ENCODE measurements at places on chromosomes 1 and 21.

- no peak for DNase-seq
Measured at GRCh38 chr1:61446531-61446991, 278.4 kb downstream of the TM2D1 start.

DNA sequence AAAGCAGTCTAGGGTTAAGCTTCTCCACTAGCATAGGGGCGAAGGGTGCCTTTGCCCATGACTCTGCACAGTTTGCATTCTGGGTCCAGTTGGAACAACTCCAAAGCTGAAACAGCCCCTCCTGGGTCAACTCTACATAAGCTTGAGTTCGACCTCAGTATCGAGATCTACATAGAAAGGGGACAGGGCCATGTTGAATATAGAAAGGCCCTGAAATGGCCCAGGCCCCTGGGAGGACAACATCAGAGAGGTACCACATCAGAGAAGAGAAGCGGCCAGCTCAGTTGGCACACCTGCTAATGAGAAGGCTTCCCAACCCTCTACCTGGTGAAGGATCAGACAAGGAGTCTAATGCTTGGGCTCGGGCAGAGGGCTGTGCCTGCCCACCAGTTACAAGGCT lies 1.6 kb downstream of the DENND2D start:
- no peak for DNase-seq

DNA sequence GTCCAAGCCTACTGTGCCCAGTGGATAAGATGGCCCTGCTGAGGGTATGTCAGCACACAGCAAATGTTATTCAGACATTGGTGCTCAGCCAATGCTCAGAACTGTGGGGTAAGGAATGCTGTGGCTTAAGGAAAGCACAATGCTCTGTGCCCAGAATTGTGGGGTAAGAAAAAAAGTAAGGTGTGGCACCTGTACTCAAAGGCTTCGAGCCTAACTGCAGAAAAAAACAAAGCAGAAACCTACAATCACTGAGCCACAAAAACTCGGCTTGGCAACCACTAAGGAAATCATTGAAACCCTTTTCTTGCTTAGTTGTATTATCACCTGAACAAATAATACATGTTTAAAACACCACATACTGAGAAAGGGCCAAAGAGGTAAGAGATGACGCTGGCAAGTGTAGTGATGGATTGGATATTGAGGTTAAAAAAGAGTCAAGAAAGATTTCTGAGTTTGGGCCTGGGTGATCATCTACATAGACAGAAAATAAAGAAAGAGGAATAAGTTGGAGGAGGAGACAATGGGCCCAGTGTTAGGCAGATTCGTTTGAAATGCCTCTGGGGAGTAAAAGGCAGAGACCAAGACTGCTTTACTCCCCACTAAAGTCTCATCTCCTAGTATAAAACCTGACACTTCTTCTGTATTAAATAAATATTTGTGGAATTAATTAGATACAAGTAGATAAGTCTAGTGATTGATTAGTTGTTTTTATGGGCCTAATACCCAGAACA lies 25.9 kb upstream of the ATP1A1 start:
- no peak for DNase-seq

DNA sequence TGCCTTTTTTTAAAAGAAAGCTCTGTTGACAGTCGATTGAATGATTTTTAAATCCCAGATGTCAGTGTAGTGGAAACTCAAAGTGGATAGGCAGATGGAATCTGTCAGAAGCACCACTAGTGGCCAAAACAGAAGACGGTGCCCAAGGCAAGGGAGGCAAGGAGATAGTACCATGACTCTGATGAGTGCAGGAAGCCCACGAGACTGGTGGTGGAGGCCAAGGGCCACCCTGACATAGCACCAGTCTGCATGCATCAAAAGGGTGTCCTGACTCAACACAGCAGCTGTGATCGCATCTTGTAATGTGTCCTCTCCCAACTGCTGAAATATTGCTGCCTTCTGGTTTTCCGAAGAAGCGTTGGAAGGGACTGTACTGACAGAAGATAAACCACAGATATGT lies 124.1 kb upstream of the PAPPA2 start:
- DNase-seq, result no peak

DNA sequence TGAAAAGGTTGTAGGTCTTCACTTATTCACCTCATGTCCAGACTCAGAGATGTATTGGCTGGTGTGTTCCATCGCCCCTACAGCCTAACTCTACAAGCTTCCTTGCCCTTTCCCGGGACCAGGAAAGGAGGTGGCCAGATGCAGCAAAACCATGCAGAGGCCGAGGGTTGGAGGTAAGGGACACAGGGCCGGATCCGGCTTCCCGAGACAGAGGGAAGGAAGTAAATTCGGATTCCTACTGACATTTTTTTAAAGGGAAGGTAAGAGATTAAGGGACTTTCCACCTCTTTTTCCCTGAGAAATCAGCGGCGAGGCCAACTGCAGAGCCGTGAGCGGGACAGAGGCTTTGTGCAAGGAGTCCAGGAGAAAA lies 12.7 kb downstream of the EPHA10 start:
- DNase-seq, result no peak

DNA sequence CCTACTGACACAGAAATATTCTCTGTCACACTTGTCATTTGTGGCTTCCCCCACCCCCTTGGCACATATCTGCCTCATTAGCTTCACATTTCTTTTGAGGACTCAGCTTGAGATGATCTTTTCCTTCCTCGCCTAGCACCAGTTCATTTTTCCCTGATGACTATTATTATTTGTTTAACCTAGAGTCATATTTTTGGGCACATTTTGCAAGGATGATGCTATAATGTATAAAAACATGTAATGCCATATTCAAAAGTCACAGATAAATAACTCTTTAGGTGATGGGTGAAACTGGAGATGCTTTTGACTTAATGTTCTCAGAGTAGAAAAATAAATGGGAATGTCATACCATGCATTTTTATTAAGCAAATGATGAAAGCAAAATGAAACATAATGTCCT lies 202.7 kb downstream of the BACH1 start:
- DNase-seq, result no peak

DNA sequence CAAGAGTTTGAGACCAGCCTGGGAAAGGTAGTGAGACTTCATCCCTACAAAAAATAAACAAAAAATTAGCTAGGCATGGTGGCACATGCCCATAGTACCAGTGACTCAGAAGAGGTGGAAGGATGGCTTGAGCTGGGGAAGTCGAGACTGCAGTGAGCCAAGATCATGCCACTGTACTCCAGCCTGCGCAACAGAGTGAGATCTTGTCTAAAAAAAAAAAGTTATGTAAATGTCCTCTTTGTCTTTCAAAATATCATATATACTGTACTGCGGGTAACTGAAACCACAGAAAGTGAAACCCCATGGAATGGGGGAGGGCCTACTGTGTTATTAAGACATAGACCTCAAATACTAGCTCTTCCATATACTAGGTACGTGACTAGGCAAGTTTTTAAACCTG lies 20.8 kb downstream of the ACADM start:
- no peak for DNase-seq

DNA sequence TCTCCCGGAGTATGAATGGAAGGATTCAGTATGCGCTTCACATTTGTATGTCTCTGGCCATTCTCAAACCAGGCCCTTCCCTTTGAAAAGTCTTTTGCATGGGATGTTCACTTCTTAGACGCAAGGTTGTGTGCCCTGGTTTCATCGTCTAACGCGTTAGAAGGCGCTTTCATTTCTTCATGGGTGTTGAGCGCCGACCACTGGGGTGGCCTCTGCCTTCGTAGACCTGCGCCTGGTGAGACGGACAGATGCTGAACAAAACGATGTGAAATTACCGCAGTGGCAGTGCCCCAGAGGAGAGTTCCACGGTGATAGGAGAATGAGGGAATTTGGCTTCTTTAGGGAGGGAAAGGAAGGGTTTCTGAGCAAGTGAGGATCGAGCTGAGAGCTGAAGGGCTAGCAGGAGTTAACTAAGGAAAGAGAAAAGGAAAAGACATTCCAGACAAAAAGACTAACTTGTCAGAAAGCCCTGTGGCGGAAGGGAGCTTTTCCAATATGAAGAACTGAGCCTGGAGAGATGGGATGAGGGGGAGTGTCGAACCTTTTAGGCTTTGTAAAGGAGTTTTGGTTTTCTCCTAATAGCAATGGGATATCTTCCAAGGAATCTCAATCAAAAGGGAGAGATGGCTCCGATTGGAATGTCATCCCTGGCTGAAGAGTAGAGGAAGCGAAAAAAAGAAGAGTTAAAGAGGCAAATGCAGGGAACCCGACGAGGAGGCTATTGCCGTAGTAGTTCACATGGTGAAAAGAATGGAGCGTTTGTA lies 951 bp downstream of the GGPS1 start:
- DNase-seq, result no peak

DNA sequence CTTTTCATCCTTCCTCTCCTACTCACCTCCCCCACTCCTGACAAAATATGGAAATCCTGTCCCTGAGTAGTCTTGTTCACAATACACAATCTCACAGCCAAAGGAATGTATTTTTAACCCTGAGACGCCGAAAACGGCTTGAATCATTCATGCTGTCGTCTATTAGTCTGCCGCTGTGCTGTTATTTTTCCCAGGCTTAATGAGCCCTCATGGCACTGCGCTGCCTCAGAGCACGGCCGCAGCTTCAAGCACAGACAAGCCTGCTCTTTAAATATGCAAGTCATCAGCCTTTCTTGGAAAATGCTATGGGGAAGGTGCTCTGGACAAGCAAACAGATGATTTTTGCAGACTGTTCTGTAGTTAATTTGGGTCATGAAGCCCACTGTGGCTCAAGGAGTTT lies 302.7 kb downstream of the DISC1 start:
- peak; percentile 92 for DNase-seq

DNA sequence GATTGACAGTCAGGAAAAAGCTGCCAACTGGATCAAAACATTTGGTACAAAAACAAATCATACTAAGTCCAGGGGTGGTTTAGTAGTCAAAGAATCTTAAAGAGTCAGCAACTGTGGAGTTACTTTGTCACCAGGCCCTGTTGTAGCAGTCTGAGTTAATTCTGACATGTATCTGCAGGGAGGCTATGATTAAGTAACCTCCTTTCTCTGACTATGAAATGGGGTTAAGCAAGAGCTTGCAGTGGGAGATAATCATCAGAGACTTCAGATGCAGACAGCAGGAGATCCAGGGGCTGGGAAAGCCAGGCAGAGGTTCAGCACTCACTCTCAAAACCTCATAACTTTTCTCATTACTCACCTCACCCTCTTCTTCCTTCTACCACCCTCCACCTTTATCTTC lies 99.2 kb upstream of the BTG3 start:
- DNase-seq, result no peak

GRCh38 chr21:29025328-29025713 lies 853 bp downstream of the USP16 start:
- DNase-seq, result no peak

DNA sequence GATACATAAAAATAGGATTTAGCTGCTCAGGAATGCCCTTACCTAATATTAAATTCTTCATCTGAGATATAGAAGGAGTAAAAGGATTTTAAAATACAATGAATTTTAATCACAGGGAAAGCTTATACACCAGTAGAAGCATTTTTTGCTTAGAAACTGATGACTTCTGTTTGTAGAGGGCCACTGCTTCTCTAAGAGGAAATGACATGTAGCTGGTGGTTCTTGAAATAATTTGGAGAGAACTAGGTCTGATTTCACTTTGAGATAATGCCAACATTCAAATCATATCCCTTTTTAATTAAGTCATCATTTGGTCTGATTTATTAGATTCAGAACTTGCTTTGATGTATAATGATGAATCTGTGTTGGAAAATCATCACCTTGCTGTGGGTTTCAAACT lies 166.6 kb upstream of the SGIP1 start:
- no peak for DNase-seq

GRCh38 chr1:117335376-117336086 lies 31.7 kb upstream of the MAN1A2 start:
- DNase-seq, result no peak

GRCh38 chr1:21623410-21623961 lies 45.7 kb downstream of the RAP1GAP start:
- DNase-seq, result no peak

DNA sequence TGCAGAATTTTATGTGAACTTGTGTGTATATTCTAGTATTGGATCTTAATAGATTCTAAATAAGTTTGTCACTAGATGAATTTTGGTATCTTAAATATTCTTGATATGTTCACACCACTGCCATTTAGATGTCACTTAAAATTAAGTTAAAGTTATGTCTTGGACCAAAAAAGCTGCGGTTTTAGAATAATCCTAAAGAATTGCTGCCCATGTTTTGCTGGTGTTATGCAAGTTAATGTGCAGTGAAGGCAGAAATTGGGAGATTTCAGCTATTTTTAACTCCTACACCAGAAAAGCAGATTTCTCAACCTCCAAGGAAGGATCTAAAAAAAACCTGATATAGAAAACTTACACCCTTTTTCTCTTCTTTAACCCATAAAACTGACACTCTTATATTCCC lies 757 bp downstream of the ACADM start:
- DNase-seq, result no peak

DNA sequence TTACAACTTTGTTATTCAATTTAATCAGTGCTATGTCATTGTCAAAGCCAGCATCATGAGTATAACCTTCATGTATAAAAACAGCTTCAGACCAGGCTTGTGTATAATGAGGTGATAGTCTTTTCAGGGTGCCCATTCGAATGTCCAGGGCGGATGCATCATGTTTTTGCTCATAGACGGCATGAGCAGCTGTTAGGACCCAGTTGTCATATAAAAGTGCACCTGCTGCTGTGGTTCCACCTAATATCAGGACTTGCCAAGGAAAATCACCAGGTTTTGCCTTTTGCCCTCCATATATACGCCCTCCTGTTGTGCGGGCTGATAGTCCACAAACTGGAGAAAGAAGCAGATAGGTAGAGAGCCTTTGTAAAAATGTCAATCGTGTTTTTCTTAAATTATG lies 14.9 kb downstream of the TARDBP start:
- no peak for DNase-seq

DNA sequence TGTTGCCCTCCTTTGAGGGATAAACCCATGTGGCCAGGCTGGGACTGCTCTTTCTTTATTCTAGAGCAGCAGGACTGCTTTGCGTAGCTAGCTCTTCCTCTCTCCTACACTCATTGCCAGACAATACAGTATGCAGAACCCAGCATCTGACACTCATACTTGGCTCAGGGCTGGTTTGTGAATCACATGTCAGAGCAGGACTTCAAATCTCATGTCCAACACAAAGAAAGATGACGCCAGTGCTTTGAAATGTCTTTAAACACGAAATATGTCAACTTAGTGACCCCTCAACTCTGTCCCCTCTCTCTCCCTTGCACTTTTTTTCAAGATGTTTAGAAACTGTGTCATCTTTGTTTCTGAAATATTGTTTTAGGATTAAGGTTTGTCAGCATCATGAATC lies 135.0 kb downstream of the TGFB2 start:
- no peak for DNase-seq

Measured in NCI-H1694 (cell line).